ENCODE measurements at places on chromosomes 2 and 18.

DNA sequence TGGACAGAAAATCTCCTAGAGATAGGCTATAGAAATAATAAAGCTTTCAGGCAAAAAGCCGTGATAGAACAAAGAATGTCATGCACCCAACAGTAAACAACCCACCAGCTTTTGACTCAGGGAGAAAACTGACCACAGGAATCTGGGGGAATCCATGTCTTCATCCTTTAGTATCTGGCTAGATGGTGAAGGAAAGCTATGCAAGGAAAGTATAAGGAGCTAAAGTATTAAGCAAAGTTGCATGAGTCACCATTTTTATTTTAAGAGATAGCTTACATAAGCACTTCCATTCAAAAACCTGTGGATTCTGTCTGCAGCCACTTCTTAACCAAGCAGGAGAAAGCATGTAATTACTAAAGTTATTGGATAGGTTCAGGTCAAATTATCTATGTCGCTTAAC, 363.8 kb downstream of the LRP1B start:
- peak; percentile 2 for DNase-seq

DNA sequence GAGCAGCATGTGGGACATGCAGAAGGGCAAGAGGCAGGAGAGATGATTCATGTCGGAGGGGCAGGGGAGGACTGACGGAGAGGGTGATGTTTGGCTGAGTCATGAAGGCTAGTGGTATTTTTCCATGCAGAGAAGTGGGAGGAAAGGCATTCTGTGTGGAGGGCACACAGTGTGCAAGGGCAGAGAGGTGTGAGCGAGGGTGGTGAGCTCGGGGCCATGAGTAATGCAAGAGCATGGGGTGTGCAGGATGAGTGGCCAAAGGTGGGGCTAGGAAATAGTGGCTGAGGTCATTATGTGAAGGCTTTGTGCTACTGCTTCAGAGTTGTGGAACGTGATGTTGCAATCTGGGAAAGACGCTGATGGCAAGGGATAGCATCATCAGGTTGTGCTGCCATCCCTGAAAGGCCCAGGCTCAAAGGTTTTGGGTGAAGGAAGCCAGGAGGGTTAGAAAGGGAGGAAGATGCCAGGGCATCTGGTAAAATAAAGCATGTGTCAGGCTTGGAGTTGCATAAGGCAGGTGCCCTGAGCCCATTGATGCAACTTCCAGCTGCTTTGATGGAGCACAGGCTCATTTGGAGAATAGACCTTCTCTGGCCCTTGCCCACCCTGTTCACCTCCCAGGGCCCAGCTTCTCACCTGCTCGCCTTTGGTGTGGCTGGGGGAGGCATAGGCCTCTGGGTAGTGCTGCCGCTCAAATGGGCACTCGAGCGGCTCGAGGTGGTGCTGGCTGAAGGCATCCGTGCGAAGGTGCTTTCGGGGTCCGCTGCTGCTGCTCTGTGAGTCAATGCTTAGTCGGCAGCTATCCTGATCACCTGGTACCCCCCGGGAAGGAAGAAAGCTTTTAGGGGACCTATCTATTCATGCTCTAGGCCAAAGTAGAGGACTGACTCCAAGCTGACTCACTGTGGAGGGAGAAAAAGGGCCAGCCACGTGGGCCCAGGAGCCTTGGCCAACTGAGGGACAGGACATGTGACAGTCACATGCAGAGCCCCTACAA, 37.5 kb downstream of the PAX8 start:
- DNase-seq, result peak; percentile 100

- DNase-seq, result no peak
Measured at GRCh38 chr18:10033016-10033399, 119.2 kb downstream of the VAPA start.

GRCh38 chr18:2969695-2970094, 43.2 kb downstream of the LPIN2 start:
- no peak for DNase-seq

DNA sequence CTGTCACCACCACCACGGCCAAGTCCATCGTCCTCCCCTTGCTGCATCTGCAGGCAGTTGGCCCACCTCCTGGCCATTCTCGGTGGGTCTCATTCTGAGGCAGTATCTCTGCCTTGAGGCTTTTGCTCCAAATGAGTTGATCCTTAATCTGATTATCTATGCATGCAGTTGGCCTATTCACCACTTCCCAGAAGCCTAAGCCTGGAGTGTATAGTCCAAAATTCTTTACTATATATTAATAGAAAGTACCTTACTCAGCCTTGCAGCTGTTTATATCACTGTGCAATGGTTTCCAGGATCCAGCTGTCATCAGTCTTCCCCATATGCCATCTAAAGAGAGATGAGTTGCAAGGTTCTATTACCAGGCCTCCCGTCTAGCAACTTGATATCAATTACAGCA, 292.4 kb downstream of the SS18 start:
- DNase-seq, result no peak

GRCh38 chr2:151670846-151671597, 63.3 kb downstream of the NEB start:
- DNase-seq, result no peak

DNA sequence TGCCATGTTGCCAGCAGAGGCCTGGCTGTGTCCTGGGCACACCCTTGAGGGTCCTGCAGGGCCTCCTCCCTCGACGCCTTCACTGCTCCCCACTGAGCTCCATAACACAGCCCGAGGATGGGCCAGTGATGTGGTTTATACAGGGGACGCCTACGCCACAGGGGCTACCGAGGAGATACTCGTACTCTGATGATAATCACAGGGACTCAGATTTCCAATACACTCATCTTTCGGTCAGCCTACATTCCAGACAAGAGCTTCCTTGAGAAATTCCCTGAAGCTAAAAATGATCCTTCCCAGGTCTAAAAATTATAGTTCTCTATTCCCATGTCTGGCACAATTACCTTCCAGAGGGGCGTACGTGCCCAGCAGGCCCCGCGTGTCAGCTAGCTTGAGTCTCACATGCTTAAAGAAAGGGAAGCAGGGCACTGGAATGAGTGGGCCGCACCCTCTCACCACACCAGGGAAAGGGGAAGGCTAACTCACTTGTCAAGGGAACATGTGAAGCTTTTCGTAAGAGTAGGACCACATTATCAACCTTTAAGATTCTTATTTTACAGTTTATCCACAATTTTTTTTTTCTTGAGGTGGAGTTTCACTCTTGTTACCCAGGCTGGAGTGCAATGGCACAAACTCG, 159.5 kb upstream of the NDUFV2 start:
- DNase-seq, result no peak

- DNase-seq, result no peak
Measured at GRCh38 chr2:53517406-53517805, 250.2 kb upstream of the CHAC2 start.

DNA sequence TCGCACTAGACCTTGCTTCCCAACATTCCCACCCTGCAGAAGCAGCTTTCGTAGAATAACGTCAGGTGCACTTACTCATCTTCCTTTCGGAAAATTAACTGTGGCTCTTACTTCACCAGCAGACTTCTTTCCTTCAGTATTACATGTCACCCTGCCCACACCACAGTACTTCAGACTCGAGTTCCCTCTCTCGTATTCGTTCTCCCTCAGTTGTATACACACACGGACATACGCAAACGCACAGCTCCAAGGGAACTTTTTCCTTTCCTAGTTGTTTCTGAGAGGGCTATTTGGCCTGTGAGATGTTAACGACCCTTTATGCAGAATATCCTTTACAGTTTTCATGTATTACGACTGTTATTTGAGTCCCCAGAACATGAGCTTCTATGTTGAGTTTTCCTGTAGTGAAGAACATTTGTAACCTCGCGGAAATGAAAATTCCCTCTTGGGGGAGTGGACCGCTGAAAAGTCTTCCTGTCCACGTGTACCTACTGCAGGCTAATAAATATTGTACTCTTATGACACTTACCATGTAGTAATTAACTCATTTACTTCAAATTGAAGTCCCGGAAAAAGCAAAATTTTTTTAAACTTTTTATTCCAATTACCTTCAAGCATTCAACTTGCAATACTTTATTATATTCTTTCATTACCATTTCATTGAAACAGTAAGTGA, 908 bp downstream of the ERLEC1 start:
- peak; percentile 41 for DNase-seq

Measured in cardiac fibroblast (primary cell).